ENCODE measurements at places on chromosomes 1 and 21.
A peak's percentile ranks its signal among the peaks of the same experiment; 100 is the strongest.

DNA sequence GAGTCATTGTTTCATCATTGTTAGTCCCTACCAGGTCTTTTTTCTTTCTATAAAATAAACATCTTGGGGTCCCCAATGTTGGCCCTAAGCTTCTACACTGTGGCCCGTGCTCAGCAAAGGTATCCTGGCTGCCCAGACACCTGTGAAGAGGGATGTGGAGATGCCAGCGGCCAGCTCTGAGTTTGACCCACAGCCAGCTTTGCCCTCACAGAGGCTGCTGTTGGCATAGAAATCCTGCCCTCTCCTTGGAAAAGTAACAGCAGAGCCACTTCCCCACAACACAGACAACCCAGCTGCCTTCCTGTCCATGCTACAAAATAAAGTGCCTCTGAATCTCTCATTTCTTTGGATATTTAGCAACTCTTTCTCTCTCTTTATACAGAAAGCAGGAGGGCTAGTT lies 6.0 kb downstream of the TRIM62 start:
- DNase-seq, result no peak

DNA sequence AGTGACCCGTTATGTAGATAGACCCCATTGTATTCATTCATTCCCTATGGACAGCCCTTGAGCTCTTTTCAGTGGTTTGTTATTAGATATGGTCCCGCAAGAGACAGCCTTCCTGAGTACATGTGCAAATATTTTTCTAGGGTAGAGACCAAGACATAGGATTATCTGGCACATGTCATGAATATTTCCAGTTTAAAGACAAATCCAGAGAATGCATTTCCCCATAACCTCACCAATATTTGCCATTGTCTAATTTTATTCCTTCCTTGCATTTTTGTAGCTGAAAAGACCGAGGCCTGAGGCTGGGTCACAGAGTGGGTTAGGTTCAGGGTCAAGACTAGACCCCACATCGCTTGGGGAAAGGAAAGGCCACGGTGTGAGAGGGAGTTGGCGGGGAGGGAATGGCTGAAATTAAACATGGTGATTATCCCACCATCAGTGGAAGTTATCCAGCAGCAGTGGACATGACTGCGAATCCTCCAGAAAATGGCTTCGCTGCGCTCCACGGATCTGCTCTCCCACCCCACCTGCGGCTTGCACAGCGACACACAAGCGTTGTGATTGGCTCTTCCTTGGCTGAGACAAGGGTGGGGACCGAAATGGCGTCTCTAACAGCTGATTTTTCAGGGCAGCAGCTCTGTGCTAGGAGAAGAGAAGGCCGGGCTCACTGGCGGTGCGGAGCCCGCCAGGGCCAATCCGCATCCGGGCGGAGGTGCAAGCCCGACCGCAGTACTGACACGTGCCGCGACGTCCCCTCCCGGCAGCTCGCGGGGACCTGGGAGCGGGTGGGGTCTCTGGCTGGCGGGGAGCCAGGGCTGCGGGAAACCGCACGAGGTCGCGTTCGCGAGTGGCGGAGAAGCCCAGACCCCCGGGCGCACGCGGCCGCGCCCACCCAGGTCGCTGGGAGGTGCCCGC lies 16.1 kb upstream of the STMN1 start:
- DNase-seq, result peak; percentile 5

DNA sequence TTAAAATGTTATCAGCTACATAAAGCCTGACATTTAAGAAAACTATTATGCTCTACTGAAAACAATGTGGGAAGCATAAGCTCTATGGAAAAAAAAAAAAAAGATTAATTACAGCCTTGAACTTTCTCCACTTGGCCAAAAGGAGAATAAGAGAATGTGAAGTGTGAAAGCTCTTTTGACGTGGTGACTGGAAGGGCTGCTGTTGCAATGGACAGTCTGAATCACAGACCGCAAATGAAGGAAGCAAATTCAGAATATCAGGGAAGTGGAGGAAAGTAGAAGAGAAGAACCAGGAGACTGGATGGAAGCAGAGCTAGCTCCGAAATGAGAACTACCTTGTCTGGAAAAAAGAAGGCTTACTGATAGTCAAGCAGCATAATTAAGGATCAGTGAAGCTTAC lies 106.8 kb downstream of the AK5 start:
- no peak for DNase-seq

DNA sequence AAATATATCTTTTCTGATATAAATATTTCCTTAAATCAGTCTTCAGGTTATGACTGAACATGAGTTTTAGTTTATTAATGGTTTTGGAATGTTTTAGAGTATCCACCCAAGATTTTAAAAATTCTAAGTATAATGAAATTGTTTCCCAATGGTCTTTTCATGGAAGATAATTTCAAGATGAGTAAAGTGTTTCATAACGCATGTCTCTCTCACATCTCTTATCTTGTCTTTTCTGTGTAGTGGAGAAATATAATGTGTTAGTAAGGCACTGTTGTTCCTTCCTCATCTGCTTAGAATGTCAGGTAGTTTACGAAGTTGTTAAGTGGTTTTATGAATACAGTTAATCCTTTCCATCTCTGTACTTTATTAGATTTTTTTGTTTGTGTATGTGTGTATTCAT lies 49.6 kb downstream of the PLA2G4A start:
- DNase-seq, result no peak

DNA sequence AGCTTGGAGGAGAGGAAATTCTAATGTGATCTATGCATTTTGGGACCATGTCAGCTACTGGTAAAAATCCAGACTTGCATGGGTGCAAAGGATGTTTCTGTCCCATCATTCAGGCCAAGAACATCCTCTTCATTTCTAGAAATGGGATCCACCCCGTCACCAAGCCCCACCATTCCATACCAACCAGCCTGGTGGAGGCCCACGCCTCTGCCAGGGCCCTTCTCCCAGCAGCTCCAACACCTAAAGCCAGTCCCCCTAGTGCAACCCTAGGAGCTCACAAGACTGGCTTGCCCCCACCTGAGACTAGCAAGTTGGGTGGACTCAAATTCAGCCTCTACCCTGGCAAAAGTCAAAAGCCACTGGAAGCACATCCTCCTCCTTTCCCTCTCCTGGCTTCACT lies 1.9 kb downstream of the ARHGEF11 start:
- no peak for DNase-seq

- no peak for DNase-seq
Measured at GRCh38 chr1:210700511-210700910, 371.8 kb downstream of the HHAT start.

DNA sequence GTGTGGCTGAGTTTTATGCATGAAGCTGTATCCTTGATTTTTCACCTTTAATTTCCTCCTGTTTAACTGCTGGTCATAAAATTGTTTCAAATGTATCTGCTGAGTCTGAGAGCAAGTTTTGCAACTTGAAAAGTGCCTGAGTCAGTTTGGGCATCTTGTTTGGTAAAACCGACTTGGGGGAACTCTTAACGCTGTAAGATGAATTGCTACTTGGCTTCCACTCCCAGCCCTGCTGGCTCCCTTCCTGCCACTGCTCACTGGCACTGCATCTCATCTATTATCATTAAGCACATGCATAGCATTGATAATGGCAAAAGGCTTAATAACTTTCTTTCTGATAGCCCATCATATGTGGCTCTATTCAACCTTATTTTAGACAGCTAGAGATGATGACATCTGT lies 35.7 kb upstream of the FAM78B start:
- no peak for DNase-seq

DNA sequence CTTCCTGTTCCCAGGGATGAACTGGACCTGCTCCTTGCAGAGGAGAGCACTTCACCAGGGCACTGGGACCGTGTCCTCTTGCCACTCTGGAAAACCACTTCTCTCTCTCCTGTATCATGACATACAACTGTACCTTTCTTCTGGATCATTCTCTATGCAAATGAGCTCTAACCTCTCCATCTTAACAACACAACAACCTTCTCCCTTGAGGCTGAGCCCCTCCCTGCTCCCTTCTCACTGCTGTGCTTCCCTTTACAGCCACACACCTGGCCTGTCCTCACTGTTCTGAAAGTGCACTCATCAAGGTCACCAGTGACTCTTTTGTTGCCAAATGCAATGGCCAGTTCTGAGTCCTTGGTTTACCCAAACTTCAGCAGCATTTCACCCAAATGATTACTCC lies 54.5 kb upstream of the MRPS6 start:
- no peak for DNase-seq

GRCh38 chr1:3577711-3578432 lies 33.4 kb downstream of the MEGF6 start:
- DNase-seq, result no peak

- no peak for DNase-seq
Measured at GRCh38 chr21:28068455-28069358, 924.0 kb downstream of the LTN1 start.

GRCh38 chr1:231032963-231033362 lies 7.1 kb downstream of the FAM89A start:
- no peak for DNase-seq

DNA sequence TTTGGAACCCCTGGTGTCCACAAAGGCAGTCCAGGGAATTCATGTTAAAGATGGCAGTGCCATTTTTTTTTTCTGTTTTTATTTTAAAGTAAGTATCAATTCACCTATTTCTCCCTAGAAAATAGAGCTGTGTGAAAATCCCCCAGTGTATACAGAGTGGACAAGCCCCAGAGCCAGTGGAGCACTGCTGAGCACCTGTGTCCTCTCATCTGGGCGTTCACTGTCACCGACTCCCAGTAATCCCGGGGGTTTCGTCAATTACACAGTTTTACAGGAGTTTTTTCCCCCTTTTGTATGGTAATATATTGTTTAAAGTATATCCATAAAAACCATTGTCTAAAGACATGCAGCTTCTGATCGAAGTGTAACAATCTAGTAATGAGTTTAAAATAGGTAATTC lies 175.8 kb downstream of the SDCCAG8 start:
- DNase-seq, result no peak

DNA sequence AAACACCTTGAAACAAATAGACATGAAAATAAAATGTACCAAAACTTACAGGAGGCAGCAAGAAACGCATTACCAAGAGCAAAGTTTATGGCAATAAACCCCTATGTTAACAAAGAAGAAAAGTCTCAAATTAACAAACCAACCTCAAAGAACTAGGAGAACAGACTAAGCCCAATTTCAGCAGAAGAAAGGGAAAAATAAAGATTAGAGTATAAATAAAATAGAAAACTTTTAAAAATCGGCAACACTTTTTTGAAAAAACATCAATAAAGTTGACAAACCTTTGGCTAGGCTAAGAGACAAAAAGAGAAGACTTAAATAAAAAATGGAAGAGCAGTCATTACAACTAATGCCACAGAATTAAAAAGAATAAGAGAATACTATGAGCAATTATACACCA lies 42.7 kb downstream of the SLC30A10 start:
- no peak for DNase-seq

GRCh38 chr21:41703857-41704501 lies 62.9 kb downstream of the RIPK4 start:
- peak; percentile 86 for DNase-seq

DNA sequence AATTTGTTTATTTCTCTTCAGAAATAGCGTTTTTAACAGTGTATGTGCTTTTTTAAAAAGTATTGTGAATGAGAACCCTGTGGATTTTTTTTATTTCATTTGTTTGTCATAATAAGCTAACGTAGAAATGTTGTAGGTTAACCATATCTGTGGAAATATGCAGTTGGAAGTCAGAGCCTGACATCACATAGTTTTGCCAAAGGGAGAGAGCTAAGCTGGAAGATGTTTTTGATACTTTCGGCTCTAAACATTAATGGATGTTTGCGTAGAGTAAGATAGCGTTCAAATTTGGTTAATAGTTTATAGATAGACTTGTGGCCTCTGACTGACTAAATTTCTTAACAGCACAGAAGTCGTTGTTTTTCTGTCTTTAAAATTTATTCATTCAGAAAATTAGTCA lies 47.4 kb upstream of the ANGPTL1 start:
- DNase-seq, result no peak

DNA sequence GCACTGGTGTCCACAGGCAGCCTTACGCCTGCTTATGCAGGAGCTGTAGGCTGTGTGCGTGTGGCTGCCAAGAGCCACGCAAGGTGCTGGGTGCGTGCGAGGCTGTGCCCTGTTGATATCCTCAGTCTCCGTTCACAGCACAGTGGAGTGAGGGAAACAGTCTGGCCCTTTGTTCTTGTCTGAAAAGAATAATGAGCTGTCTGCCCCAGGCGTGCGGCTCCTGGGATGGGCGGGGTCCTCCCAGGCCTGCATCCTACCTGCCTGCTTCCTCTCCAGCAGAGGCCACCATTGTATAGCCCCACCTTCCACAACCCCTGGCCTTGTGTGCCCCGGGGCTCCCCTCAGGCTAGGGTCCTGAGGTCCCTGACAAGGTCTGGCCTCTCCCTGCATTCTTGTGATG lies 47.0 kb upstream of the KDM4A start:
- DNase-seq, result no peak

- DNase-seq, result no peak
Measured at GRCh38 chr1:117780687-117781475, 148.5 kb downstream of the GDAP2 start.

DNA sequence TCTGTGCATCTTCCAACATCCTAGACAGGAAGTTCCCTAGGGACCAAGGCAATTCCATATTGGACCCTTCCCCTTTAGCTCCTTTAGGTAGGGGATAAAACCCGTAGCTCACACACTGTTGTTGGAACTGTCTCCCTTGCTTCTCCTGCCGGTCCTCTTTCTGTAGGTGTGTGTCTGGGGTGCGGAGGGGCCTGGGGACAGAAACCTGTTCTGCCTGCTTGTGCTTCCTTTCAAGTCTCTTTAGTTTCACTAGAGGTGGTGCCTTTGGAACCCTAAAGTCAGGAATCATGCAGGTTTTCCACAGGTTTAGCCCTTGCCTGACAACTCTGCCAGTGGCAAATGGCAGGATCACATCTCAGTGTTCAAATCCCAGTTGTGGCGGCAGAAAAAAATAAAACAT lies 74.6 kb upstream of the PTGFRN start:
- DNase-seq, result no peak

GRCh38 chr1:36965275-36966159 lies 68.8 kb downstream of the GRIK3 start:
- DNase-seq, result no peak

- DNase-seq, result no peak
Measured at GRCh38 chr1:98906809-98907208, 97.9 kb downstream of the PLPPR5 start.

DNA sequence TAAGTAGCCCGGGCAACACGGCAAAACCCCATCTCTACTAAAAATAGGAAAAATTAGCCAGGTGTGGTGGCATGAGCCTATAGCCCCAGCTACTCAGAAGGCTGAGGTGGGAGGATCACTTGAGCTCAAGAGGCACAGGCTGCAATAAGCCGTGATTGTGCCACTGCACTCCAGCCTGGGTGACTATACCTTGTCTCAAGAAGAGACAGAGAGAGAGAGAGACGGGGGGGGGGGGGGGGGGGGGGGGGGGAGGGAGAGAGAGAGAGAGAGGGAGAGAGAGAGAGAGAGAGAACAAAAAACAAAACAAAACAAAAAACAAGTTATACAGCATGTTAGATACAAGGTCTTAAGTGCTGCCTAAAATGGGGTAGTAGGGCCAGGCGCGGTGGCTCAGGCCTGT lies 77.8 kb upstream of the ZNF281 start:
- no peak for DNase-seq

DNA sequence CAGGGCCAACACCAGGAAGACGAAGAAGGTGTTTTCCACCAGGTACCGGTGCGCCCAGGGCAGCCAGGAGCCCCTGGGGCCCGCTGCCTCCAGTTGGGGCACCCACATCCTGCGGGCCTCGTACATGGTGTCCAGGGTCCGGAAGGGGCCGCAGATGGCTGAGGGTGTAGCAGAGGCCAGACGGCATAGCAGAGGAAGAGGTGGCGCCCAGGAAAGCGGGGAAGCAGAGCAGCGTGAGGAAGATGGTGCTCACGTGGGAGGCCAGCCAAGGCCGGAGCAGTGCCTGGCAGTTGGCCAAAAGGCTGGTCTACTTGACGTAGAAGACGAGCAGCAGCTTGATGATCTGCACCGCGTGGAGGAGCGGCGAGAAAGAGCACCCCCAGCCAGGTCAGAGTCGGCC lies 40.4 kb downstream of the ZNF691 start:
- DNase-seq, result no peak

All from Calu3 (cell line).